ENCODE measurements at places on chromosomes 4 and X.
A peak's percentile ranks its signal among the peaks of the same experiment; 100 is the strongest.

- peak; percentile 84 for DNase-seq
Observed at GRCh38 chrX:21940356-21940829, at the start of gene SMS. Gene SMS (plus strand): TSS chrX:21940709. CDS start chrX:21940825, 116 bp downstream.

DNA sequence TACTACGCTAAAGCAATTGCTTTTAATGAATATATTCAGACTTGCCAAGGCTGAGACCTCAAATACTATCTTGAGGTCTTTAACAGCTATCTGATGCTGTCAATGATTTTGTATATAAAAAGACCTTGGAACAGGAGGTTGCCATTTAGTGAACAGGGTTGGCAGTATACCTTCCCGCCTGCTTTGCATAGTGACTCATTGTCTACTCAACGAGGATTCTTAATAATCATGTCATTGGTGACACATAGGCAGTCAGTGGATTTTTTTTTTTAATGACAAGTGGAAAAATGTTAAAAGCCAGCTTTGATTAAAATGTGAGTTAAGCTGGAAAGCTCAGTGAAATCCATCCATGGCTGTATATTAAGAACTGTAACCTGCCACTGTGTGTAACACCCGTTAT, 164.0 kb downstream of the ASMT start:
- DNase-seq, result no peak

GRCh38 chr4:3413675-3414420, 27.9 kb upstream of the HGFAC start:
- peak; percentile 47 for DNase-seq

GRCh38 chr4:122728856-122729255, 3.6 kb upstream of the BBS12 start:
- DNase-seq, result no peak

DNA sequence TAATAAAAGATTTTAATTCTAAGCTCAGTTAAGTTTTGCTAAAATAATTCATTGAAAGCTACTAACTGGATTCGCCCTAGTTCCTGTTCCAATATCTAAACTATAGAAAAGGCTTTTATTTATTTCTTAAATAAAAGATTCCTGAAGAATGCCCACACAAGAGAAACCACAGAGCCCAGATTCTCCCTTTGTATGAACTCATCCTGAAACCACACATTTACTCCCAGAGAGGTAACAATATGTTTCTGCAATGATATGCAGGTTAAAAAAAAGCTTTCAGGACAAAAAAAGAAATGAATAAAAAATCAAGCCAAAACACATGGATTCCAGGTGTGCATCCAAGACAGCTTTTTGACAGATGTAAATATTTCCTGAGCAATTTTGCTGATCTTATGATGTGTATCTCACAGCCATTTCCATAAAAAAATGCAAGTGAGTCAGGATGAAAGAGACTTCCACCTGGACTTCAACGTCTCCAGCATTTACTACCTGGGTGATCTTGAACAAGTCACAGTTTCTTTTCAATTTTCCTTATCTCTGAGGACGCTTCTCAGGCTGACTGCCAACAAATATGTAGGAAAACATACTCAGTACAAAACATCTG, 234.4 kb upstream of the FAT1 start:
- no peak for DNase-seq

DNA sequence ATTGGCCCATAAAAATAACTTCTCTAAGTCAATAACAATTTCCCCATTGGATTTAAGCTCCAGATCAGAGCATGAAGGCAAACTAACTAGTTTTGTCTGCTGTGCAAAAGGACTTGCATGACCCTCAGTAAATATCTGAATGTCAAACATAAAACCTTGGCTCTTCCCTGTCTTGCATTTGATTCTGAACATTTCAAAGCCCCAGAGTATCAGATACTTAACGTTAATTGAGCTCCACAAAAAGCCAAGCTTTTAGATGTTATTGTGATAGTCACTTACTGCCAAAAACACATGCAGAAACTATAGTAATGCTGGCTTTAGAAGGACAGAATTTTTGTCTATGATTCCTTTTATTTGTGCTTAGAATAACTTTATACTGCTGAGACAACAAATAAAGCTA, 664.2 kb downstream of the ADGRL3 start:
- DNase-seq, result no peak

DNA sequence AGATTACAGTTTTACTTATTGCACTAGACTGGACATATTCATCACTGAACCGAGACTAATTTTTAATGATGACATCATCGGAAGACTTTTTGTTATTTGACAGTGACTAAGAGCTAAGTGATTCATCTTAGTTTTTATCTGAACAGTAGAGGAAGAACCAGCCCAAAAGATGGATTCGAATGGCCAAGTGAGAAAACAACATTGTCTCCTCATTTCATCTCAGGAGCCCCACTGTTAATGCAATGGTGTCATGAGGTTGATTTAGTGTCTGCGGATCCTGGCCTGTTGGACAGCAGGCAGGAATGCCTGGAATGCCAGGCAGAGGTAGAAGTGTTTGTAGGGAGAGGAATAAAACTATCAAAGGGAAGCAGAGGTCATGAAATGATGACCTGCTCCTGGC, 37.8 kb upstream of the HPF1 start:
- DNase-seq, result no peak

DNA sequence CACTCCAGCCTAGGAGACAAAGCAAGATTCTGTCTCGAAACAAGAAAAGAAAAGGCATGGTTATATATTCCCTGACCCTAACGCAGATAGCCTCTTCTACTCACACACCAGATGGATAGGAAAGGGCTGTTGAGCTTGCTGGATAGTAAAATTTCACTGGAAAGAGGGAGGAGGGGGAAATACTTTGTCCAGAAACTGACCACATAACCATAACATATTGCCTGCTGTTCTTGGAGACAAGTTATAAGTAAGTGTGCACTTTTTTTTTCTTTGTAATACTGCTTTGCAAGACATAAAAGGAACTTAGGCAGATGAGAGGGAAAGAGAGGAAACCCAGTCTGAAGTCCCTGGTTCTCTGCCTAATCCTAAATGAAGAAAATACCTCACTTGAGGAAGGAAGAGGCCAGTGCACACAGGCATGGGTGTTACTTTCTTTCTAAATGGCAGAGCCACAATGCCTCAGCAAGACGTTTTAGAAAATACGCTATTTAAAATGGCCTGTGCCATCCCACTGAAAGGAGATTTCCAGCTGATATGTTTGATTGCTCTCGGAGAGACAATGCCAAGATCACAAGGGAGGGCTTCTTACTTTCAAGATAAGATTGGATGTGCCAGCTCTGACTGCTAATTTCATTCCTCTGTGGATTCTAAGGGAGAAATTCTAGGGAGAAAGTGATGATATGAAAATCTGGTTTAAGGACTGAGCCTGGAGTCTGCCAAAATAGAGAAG, 140.6 kb downstream of the DCTD start:
- no peak for DNase-seq

- DNase-seq, result no peak
Observed at GRCh38 chr4:147524601-147525000, 43.7 kb downstream of the EDNRA start.

DNA sequence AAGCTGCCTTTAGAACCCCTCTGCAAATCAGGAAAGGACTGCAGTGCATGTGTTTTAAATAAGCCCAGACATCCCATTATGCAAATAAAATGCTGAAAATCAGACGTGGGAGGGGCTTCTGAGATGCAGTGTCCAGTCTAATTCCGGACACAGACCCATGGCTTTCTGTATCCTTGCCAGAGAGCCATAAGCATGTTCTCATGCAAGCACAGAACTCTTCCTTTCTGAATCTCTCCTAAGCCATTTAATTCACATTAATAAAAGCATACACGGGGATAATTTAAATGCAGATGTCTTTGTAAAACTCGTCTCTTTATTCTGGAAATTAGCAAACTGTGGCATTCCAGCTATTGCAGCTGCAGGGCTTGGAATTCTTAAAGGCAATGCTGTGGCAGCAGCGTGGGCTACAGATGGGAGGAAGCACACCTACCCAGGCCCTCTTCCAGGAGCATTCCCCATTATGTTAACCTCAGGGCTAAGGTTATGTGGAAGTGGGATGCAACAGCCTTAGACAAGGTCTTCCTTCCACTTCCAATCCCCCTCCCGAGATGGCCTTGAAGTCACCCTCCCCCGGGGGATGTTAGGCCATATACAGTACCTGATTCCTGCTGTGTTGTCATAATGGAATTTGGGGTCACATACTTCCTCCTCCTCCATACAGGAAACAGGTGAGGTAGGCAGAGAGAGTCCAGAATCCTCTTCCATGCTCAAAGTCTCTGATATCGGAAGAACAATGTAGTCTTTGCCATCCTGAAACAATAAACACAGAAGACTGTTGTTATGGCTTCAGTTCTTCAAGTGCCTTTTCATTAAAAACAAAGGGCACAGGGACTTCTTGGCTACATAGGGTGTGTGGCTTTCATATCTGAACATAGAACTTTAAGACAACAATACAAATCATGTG, 38.1 kb downstream of the KDR start:
- no peak for DNase-seq

DNA sequence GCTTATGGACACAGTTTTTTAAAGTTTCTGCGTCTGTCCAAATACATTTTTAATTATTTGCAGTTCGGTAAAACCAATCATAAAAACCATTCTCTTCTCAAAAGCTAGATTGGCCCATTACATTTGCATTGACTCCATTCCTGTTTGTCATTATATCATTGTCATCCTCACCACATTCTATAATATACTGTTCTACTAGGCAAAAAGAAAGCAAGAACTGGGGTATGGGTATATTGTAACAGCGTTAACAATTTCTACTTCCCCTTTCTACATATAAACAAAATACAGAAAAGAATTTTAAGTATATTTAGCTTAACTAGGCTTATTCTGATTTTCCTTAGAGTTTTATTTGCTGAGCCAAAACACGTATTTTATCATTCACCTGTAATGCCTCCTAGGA, 91.8 kb downstream of the RAP1GDS1 start:
- no peak for DNase-seq

- DNase-seq, result no peak
Observed at GRCh38 chr4:101229116-101229515, 118.2 kb downstream of the PPP3CA start.

- no peak for DNase-seq
Observed at GRCh38 chr4:114466299-114466698, 132.3 kb upstream of the UGT8 start.

DNA sequence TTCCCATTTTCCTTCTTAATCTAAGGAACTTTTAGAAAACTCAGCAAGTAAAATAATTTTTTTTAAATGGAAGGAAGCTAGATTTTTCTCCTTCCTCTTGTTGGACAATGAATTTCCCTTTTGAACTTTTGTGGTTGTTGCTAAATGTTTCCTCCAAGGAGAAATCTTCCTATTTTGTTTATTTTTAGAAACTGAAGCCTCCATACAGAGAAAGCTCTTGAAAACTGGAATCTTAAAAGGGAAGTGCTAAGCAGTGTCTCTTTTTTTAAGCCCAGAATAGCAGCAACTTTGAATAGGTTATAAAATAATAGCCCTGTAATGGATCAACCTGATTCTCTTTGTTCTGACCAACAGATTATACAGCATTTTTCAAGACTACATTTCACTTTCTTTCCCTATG, 15.1 kb upstream of the DCLK2 start:
- no peak for DNase-seq
